WERI-Rb-1 (cell line): ENCODE measurements at places on chromosomes 3 and 15.

DNA sequence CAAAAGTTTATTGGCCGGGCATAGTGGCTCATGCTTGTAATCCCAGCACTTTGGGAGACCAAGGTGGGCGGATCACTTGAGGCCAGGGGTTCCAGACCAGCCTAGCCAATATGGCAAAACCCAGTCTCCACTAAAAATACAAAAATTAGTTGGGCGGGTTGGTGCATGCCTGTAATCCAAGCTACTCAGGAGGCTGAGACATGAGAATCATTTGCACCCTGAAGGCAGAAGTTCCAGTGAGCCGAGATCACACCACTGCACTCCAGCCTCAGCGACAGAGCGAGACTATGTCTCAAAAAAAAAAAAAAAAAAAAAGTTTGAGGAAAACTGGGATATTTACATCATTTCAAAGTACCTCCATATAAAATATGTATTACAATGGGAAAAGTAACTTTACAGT is 40.4 kb downstream of the ETFA start:
- DNase-seq = no peak

- no peak for DNase-seq
Measured at GRCh38 chr3:157390713-157391515, 45.7 kb upstream of the PTX3 start.

GRCh38 chr3:83928391-83928790 is 1030.4 kb upstream of the CADM2 start:
- peak; percentile 41 for DNase-seq

- no peak for DNase-seq
Measured at GRCh38 chr3:37956723-37957538, 33.7 kb upstream of the VILL start.
